ENCODE measurements at places on chromosomes 2 and 18.
A peak's percentile ranks its signal among the peaks of the same experiment; 100 is the strongest.

DNA sequence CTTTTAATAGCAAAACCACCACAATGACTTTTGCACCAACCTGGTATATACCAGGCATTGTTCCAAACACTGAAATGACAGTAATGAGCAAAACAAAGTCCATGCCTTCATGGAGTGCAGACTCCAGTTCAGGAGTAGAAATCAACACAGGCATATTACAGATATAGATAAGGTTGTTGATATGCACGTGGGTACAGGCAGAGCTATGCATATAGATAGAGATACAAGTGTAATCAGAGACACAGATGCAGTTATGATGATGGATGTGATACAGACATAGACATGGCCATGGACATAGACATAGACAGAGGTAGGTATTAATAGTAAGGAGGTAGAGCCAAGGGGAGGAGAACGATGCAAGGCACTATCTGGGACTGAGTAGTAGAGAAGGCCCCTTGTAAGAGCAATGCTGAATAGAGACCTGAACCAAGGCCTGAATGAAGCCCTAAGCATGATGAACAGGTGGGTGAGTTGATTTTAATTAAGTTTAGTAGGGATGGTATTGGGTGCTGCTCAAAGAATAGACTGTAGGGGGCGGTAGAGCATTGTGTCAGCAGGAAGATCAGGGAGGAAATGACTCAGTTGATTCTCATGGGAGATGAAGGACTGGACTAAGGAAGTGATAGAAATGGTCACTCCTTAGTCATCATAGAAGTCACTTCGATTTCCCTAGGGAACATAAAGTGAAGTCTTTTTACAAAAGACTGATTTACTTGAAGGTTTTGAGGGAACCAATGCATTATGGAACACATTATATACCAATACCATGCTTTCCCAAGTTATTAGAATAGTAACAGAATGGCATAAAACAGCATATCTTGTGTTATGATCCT, 39.4 kb downstream of the CMPK2 start:
- DNase-seq = no peak

DNA sequence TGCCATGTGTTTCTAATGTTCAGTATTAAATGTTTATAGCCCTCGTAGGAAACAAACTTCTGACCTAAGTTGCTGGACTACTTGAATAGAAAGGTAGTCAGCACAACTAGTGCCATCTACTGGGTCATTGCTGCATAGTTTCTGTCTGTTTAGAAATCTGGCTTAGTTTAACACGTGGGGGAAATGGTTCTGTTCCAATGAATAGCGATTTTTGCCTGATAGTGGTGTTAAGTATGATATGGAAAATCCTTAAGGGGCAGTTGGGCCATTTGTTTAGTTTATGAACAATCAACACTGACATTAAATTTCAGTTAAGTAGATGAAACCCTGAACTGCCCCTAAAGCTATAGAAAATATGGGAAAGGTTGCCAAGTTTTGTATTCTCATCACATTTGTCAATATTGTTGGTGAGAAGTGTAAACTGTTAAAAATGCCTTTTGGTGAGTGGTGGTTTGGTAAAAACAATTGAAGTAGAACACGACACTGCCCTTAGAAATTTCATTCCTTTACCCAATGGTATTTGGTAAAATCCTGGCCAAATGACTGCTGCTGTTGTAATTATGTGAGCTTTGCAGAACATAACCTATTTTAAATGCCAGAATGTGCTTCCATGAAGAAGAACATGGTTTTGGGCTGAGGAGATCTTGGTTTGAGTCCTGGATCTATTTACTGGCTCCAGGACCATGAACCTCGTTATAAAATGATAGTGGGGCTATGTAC, 13.2 kb downstream of the NABP1 start:
- DNase-seq = peak; percentile 59

GRCh38 chr2:240797914-240798313, 22.1 kb downstream of the KIF1A start:
- DNase-seq = no peak

DNA sequence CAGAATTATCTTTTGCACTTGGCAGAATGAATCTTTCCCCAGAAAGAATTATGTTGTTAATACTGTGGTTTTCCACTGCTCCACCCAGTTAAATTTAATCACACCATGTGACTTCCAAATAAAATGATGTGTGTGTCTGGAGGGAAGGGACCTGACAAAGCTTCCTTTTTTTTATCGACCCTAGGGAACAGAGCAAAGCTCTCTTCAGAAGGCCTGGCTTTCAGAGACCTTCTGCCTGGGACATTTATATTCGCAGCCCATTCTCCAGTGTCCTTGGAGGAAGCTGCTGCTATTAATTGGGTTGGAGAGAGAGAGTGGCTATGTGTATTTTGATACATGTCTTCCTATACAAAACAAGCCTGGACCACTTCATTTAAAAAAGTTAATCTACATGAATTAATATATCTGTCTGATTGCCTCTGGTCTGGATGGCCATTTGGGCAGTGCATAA, 233.7 kb downstream of the PRKCE start:
- no peak for DNase-seq

DNA sequence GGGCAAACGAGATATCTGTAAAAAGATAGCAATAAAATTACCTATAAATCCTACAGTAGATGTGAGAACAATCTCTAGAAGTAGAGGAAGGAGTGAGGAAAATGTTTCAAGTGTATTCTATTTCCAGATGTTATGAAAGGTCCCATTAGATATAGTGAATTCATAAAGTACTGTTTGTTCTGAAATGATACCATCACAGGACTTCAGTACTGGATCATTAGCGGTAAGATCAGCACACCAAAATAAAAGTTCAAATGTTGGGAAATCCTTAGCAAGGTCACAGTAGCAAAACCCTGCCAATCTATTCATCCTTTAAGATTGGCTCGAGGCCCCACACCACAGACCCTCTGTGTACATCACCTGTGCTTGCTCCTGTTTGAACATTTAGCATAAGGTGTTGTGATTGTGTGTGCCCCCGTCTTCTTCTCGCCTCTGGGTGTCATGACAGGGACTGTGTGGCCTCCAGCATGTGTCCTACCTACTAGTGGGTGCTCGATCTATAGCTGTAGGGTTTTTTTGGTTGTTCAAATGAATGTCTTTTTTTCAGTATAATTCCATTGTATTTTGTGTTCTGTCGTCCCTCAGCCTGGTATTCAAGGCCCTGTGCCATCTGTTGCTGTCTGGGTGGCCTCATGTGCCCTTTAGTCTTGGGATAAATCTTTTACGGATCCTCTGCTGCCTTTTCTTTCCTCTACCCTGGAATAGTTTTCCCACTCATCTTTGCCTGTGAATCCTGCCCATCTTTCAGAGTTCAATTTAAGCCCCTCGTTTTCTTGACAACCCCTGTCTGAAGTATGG, 9.1 kb downstream of the MFSD6 start:
- no peak for DNase-seq

DNA sequence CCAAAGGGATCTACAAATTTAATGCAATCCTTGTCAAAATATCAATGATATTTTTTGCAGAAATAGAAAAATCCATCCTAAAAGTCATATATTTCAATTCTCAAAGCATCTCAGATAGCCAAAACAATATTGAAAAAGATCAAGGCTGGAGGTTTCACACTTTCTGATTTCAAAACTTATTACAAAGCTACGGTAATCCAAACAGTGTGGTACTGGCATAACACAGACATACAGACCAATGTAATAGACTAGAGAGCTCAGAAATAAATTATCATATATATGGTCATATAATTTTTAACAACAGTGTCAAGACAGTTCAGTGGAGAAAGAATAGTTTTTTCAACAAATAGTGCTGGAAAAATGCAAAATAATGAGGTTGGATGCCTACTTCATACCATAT, 40.3 kb upstream of the PROKR1 start:
- DNase-seq = no peak

DNA sequence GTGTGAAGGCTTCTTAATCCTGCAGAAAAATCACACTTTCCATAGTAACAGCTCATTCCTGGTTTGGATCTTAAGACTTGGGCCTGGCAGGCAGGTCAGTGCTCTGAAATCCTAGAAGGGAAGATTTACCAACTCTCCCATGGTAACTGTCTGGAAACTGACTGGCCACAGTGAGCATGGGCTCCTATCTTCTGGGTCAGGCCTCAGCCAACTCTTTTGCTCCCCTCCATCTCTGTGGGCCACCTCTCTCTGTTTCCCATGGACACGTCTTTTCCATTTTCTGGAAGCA, 86.7 kb downstream of the ACAA2 start:
- no peak for DNase-seq
